Glomerular endothelial cell (primary cell): ENCODE measurements at places on chromosomes 12 and 14.

GRCh38 chr14:105387530-105387922 lies 10.8 kb upstream of the TEX22 start:
- DNase-seq, result no peak

DNA sequence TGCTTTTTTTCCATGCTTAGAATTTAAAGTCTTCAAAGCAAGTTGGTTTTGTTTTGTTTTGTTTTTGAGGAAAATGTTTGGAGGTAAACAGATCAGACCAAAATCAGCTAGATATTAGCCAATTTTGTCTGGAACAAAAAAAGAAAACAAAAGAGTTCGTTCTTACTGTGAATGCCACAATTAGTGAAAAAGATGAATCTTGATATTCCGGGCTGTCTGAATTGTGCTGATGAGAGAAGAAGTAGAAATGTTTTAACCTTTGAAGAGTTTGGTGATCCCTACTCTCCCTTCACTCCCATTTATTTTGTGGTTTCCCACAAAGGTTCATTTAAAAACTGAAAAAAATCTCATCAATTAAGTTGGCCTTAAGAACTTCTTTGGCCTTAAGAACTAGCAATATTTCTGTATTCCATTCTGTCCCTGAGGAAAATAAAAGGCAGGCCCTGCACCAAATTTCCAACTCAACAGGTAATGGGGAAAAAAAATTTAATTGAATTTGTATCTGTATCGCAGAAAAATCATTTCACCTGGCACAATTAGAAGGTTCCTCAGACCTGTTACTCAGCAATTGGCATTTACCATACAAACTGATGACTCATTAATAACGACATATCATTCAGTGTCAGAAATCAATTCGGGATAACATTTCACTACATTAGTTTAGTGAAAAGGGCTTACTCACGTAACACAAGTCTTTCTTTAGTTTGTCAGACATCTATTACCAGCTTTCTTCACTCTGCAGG lies 562 bp upstream of the GLIPR1L2 start:
- no peak for DNase-seq

DNA sequence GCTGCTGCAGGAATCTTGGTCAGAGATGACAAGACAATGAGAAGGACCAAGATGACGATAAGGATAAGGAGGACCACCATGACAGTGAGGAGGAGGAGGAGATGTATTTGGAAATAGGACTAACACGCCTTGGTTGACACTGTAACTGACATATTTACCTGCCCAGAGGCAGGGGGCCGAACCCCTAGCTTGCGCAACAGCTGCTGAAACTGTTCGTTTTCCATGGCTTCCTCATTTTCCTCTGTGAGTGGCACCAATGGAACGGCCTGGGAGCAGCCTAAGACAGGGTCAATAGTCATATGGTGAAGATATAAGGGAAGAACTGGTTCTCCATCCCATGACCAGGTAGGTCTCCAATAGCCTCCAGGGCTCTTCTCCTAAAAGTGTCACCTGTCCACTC lies 28.8 kb downstream of the TIMELESS start:
- no peak for DNase-seq

DNA sequence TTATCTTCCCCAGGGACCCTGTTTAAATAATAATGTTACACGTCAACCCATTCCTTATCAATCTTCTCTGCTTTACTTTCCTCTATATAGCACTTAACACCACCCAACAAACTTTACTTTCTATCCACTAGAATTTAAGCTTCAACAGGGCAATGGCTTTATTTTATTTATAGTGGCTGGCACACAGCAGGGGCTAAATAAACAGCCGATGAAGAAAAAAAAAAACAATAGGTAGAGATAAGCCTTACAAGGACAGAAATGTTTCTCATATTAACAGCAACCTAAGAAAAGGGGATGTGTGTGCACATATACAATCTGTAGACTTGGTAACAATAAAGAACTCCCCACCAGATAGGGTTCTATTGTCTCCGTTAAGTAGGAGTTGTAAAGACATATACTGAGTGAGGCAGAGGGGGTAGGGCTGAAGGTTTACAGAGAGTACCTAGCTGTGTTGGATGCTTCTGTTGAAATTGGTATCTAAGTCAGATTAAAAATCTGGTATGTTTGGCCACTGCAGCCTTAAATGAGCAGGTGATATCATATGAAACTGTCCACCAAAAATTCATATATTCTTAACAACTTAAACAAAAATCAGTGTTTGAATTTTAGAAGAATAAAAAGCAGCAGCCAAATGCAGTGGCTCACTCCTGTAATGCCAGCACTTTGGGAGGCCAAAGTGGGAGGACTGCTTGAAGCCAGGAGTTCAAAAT lies 24.7 kb upstream of the AP4S1 start:
- DNase-seq, result no peak

GRCh38 chr12:49548481-49548821 lies 9.6 kb downstream of the KCNH3 start:
- no peak for DNase-seq

DNA sequence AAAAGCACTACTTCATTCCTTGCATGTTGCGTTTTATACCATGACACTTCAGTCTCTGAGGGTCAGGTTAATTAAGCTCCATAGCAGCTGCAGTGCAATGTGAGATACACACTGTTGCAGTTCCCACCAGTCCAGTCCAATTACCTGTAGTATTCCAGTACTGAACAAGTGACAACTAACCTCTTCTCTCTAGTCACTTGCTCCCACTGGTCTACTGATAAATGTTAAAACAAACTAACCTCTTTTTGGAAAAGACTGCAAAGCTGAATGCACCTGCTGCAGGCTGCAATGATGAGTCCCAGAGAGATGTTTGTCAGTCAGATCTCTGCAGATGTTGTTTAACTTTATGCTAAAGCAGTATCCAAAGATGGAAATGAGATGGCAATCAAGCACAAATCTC lies 7.9 kb downstream of the NOVA1 start:
- no peak for DNase-seq

GRCh38 chr12:63994704-63995103 lies 150.2 kb downstream of the SRGAP1 start:
- DNase-seq, result no peak

DNA sequence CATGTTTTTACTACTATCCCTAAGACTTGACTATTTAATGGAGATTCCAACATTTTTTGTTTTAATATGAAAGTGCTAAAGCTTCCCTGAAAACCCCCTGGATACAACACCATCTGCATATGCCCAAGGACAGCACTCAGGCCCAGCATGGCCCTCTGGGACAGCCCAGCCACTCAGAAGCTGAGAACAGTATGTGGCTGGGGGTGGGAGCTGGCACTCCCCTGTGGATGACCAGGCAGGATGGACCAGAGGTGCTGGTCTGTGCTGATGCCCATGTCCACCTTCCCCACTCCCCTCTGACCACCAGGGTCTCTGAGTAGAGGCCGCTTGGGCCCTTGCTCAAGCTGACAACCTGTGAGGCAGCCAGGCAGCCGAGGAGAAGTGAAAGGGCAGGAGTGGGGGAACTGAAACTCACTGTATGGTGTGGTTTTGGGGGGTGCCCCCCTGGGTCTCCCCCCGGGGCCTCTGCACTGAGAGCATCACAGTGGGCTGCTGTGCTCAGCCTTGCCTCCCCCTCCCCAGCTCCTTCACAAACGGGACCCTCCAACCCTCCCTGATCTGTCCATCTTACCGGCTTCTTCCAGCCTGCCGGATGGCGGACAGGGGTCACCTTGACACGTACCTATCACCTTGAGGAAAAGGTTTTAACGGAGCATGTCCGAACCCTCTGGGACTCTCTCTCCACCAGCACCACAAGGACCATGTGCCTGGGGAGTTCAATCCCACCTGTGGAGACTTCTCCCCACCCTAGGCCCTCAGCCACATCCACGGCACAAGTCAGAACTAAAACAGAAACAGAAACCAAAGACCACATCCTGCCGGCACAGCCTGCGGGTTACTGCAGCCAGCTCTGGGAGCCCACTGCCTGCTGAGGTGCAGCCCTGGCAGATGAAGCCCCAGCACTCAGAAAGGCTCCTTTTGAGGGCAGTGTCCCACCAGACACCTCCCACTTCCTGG lies at the start of gene TMEM229B:
Gene TMEM229B (minus strand): TSS at position 785 of the 957 bp plus-strand sequence. CDS start 14,798 bp downstream, outside the sequence.
- no peak for DNase-seq

GRCh38 chr14:26538176-26538575 lies 59.7 kb downstream of the NOVA1 start:
- no peak for DNase-seq

- DNase-seq, result no peak
Measured at GRCh38 chr12:125412506-125412905, 347.3 kb downstream of the AACS start.

- no peak for DNase-seq
Measured at GRCh38 chr12:53618275-53618674, 7.9 kb downstream of the ATF7 start.

DNA sequence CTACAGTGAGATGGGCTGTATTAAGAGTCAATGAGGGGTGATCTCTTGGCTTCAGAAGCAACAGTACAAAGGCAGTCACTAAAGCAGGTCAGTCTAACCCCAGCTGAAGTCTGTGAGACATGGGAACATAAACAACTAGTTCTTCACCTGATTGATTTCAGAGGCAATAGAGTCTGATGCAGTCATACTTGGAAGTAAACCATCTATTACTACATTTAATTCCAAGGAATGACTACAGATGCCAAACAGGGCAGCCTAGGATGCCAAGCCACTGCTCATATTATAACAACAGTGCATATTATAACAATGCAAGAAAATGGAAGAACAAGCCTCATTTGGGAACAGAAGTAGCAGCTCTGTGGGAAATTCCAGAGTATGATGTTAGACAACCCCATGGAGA lies 35.8 kb downstream of the GRIN2B start:
- DNase-seq, result no peak

GRCh38 chr12:92134638-92135274 lies 10.9 kb downstream of the BTG1 start:
- DNase-seq, result no peak

GRCh38 chr14:99698642-99699041 lies 14.5 kb downstream of the CYP46A1 start:
- DNase-seq, result no peak

- DNase-seq, result no peak
Measured at GRCh38 chr12:93812626-93813025, 135.5 kb downstream of the CRADD start.

- DNase-seq, result no peak
Measured at GRCh38 chr14:54629183-54629582, 62.3 kb downstream of the SAMD4A start.

DNA sequence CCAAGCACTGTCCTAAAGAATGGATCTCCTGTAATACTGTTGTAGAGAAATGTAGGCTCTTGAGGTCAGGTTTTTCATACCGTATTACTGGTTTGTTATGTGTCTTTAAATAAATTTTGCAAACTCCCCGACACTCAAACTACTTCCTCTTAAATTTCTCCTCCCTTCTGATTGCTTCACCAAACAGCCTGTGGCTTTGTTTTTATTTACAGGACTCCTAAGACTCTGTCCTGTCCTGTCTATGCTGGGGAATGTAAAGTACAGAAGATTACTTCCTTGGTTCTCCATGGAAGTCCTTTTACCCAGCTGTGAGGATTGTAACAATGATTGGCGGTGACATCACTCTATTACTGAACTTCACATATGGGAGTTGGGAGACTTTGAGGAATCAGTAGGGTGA lies 873.5 kb downstream of the DIO2 start:
- no peak for DNase-seq

DNA sequence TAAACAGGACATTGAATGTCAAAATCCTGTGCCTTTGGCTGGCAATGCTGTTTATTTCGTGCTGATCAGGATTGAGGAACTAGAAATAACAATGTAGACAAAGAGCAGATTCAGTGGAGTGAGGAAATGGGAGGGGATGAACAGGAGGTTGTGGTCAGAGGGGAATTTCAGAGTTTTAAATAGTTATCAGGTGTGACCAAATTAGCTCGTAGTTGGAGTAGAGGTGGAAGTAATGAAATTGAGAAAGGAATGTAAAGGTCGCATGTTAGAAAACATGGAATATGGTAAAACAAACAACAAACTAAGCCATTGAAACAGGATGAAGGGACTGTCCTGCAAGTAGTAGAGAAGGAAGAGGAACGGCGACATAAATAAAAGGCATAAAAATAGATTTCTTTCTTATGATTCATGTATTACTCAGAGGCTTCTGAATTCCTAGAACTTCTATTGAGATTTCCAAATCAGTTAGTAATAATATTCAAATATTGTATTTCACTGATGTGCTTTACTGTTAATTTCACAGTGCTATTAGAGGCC lies 9.5 kb upstream of the SAV1 start:
- no peak for DNase-seq

DNA sequence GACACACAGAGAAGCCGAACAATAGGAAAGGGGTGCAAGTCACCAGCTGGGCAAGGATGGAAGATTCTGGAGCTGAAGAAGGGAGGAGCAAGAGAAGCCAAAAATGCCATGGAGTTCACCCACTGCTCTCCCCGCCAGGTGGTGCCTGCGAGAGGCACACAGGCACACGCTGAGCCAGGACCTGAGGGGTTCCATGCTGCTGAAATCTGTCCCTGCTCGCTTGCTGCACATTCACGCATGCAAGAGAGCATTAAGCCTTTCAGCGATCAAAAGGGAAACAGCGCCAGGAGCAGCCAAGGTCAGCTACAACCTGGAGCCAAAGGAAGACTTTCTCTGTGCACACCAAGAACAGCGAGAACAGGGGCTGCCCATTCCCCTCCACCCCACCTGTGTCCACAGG lies 104.1 kb downstream of the ANO2 start:
- DNase-seq, result no peak

GRCh38 chr12:63036974-63037335 lies 102.0 kb upstream of the PPM1H start:
- no peak for DNase-seq

DNA sequence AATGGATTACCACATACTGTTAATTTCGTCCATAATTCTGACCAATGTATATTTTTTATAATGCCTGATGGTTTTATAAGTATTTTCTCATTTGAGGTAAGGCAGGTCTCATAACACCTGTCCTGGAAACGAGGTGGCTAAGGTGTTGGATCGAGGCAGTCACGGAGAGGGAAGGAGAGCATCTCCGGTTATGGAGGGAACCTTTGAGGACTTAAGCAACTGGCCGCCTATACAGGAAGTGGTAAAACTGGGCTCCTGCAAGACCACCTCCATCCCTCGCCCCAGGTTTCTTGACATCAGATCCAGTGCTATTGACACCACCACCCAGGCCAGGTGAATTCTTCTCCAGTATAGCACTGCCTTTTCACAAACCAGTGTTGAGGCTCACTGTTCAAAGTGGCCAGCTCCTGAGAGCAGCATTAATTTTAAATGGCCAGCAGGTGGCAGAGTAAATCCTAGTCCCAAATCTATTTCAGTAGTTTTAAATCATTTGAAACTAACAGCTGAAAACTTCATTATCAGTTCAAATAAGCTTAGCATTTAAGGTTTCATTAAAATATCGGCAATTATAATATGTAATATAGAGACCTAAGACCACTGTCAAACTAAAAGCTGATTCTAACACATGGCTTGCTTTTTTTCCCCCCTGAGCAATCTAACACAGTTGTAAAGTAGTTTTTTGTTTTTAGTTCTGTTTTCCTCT lies 100.8 kb downstream of the PPM1A start:
- DNase-seq, result no peak
